DND-41 (cell line): ENCODE measurements at places on chromosomes 12 and 14.
A peak's percentile ranks its signal among the peaks of the same experiment; 100 is the strongest.

DNA sequence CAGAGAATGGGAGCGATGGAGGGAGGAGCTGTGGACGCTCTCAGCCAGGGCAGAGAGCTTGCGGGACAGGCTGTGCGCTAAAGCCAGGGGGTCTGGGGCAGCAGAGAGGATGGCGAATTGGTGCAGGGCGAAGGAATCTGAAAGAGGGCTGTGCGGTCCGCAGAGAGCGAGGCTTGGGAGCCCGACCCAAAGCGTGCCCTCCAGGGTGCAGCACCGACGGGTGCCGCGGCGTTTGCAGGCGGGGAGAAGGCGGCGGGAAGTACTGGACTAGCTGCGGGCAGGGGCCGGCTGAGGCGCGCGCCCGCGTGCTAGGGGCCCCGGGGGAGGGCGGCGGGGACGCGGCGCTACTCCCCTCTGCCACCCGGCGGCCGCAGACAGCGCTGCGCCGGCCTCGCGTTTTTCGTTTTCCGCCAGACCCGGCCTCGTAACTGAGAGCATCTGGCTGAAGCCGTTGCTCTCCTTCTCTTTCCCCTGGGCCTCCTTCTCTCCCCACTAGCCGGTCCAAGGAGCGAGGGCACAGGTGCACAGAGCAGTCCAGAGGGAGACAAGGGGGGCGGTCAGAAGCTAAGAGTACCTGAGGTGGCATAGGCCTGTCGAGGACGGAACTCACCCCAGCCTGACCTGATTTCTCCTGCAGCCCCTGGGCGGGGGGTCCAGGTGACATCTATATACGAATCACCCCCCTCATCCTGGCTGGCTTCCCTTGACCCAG lies 24.9 kb downstream of the SLC6A12 start:
- DNase-seq: no peak

- no peak for DNase-seq
Measured at GRCh38 chr12:123151457-123152454, 866 bp upstream of the PITPNM2 start.

DNA sequence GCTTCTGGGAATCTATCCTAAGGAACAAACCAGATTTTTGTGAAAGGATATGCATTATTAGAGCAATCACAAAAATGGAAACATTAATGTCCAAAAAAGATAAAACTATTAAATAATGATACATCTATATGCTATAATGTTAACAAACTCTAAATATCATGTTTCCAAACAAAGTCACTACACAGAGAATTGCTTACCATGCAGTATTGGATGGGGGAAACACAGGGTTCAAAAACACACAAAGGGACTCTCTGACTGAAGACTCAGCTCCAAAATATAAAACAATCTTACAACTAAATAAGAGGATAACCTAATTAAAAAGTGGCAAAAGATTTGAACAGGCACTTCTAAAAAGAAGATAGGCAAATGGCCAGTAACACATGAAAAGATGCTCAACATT lies 304.2 kb downstream of the DPF3 start:
- DNase-seq: no peak

- DNase-seq: no peak
Measured at GRCh38 chr12:113463746-113464451, 7.8 kb downstream of the LHX5 start.

GRCh38 chr12:118376089-118377020 lies at the start of gene SUDS3:
Gene SUDS3 (plus strand): TSS chr12:118376555. CDS start chr12:118376692, 137 bp downstream.
- DNase-seq: peak; percentile 92

DNA sequence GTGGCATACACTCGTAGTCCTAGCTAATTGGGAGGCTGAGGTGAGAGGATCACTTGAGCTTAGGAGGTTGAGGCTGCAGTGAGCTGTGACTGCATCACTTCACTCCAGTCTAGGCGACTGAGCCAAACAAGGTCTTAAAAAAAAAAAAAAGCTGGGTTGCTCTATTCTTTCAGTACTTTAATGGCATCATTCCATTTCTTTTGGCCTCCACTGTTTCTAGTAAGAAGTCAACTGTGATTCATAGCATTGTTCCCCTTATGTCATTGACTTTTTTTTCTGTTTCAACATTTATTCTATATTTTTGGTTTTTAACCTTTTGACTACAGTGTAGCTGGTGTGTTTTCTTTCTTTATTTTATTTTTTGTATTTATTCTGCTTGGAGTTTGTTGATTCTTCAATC lies 16.7 kb upstream of the PRKCH start:
- no peak for DNase-seq

GRCh38 chr12:24133384-24133783 lies 183.9 kb upstream of the SOX5 start:
- DNase-seq: peak; percentile 72

DNA sequence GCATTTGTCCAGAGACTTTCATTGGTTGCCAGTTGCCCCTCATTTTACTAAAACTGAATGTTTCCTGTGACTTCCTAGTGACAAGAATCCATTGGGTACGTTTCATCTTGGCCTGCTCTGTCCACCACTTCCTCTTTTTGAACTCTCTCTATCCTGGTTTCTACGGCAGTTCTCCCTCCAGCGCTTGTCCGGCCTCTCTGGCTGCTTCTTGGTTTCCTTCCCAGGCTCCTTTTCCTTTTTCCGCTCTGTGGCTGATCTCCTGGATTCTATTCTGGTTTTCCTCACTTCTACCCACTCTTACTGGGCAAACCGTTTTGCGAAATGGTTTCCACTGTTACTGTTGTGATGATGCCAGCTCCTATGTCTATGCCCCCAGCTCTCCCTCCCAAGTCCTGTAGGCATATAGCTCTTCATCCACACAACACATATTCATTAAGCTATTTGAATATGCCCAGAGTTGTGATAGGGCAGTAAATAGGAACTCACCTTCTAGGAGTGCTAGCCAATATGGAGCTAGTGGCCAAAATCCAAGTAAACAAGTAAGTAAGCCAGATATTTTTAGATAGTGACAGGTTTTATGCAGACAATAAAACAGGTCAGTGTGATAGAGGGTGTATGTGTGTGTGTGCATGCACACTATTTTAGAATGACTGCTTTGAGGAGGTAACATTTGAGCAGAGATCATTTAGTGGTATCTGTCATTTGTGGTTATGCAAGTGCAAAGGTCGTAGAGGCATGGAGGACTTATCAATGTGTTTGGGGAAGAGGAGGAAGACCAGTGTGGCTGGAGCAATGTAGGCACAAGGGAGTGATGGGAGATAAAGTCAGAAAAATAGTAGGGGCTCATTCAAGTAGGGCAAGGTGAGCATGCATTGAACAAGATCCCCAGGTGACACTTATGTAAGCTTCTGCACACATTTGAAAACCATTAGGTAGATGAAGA lies 27.9 kb upstream of the CTDSP2 start:
- DNase-seq: no peak

DNA sequence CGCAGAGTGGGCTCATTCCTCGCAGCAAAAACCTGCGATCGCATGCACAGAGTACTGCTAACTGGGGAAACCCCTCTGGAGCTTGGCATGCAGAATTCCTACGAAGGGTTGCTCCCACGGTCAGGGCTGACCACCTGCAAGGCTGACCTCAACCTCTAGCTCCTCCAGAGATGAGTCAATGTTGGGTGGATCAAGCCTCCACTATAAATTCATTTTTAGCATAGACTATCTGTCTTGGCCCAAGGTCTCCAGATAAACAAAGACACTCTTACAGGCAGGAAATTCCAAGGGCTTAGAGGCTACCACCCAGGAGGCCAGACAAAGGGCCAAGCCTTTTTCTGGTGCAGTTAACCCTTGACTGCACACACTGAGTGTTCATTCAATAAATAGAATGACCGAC lies 296.5 kb downstream of the TMEM132D start:
- no peak for DNase-seq

GRCh38 chr12:24854908-24855307 lies 94.0 kb downstream of the BCAT1 start:
- no peak for DNase-seq

DNA sequence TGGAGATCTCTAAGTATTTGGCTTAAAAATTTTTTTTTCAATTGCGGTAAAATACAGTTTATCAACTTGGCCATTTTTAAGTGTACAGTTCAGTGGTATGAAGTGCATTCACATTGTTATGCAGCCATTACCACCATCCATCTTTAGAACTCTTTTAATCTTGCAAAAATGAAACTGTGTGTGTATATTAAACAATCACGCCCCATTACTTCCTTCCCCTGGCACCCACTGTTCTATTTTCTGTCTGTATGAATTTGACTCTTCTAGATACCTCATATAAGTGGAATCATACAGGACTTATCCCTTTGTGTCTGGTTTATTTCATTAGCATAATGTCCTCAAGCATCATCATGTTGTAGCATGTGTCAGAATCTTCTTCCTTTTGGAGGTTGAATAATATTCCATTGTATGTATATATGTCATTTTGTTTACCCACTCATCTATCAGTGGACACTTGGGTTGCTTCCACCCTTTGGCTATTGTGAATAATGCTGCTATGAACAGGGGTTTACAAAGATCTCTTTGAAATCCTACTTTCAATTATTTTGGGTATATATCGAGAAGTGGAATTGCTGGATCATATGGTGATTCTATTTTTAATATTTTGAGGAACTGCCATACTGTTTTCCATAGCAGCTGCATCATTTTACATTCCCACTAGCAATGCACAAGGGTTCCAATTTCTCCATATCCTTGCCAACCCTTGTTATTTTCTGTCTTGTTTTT lies 62.9 kb downstream of the SAMD4A start:
- no peak for DNase-seq

GRCh38 chr14:33349871-33350270 lies 411.2 kb downstream of the NPAS3 start:
- DNase-seq: no peak

- DNase-seq: no peak
Measured at GRCh38 chr12:24574538-24574937, 374.4 kb downstream of the BCAT1 start.

DNA sequence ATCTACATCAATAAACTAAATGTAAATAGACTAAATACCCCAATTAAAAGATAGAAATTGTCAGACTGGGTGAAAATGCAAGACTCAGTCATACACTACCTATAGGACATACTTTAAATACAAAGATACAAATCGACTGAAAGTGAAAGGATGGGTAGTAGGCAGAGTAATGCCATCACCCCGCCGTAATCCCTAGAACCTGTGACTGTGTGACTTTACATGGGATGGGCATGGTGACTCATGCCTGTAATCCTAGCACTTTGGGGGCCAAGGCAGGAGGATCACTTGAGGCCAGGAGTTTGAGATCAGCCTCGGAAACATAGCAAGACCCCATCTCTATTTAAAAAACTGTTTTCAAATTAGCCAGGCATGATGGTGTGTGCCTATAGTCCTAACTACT lies 2.6 kb upstream of the EVL start:
- DNase-seq: no peak

DNA sequence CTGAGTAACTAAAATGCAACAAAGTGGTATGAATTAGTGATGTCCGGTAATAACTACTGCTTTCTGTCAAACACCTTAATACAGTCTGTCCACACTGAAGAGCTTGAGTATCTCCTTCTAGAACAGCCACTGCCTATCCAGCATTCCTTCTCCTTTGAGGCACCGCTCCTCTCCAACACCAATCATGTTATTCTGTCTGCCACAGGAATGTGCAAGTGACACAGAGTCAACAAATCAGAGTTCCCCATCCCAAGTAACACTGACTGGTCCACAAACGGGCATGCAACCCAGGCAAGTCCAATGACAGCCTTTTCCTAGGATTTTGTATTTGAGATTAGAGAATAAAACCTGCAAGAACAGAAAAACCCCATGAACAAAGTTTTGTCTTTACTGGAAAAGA lies 3.8 kb downstream of the GXYLT1 start:
- DNase-seq: no peak

DNA sequence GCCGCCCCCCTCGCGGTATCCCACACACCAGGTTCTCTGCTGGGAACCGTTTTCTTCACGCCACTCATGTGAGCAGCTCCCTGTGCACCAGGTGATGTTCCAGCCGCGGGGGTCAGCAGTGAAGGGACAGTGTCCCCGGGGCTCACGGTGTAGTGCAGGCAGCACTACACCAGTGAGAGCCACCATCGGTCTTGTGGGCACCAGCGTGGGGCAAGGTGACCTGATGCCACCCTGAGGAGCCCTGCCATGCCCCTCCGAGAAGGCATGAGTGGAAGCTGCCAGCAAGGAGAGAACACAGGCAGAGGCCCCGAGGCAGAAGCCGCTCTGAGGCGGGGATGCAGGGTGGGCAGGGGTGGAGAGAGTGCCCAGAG lies 11.5 kb upstream of the FBRSL1 start:
- no peak for DNase-seq

- DNase-seq: no peak
Measured at GRCh38 chr14:47678993-47679392, 3.6 kb upstream of the MDGA2 start.

DNA sequence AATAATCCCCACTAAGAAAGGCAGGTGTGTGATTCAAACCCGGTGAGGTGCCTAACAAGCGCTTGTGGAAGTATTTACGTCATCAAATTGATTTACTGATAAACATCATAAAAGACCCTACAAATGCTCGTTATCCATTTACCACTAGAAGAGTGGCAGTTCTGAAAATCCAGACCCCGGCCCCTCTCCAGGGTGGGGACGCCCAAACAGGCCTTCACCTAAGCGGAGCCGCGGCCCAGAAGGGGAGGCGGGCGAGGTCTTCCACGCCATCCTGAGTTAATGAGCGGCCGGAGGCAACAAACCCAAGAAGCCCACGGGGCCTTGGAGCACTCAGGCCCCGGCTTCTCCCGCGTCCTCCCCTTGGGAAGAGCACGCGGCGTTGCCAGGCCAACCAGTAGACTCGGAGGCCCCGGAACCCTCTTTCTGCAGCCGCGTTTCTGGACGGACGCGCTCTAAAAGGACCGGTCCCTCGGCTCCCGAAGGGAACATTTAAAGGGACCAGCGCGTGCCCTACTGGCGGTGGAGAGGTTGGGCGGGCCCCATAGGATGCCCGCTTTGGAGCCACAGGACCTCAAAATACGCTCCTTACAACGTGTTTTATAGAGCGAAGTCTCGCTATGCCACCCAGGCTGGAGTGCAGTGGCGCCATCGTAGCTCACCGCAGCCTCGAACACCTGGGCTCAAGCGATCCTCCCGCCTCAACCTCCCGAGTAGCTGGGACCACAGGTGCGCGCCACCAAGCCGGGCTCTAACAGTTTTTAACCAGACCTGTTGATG lies 3.5 kb downstream of the PTPN21 start:
- DNase-seq: no peak

GRCh38 chr12:96057986-96058553 lies 22.7 kb upstream of the LTA4H start:
- no peak for DNase-seq

- no peak for DNase-seq
Measured at GRCh38 chr14:60278350-60278749, 29.3 kb downstream of the PPM1A start.

- no peak for DNase-seq
Measured at GRCh38 chr14:76900682-76901081, 74.5 kb downstream of the LRRC74A start.
